ENCODE measurements at places on chromosomes 3 and 15.

- no peak for DNase-seq
Measured at GRCh38 chr3:25527801-25528200, 99.7 kb downstream of the RARB start.

DNA sequence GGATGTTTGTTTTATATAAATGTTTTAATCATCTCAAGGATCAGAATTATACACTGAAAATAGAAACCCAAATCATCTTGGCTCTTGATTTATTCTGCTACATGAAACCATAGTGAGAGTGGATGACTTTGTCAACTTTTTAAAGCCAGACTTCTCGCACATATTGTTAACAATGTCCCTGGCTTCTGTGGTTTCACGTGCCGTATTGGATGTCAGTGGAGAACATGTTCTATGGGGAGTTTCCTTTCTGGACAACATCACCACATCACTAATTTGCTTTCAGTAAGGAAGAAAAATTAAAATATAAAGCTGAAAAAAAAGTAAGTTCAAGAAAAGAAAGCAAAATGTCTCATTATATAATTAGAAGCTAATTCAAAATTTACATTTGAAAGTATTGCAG is 297.1 kb upstream of the MME start:
- DNase-seq: no peak

DNA sequence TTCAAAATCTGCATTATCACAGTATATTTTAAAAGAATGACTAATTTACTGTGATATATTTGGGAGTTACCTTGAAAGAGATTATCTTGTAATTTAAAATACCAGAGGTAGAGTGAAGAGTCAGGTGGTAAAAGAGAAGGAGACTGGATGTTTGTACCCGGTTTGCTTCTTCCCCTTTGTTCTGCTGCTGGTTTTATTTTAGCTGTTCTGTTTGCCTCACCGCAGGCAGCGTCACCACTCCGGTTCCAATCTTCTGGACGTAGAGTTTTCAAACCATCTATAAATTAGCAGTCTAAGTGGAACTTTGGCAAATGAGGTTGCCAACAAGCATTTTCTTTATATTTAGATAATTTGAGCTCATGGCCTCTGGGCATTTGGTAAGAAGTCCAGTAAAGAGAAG is 38.2 kb downstream of the PPARG start:
- DNase-seq: no peak

DNA sequence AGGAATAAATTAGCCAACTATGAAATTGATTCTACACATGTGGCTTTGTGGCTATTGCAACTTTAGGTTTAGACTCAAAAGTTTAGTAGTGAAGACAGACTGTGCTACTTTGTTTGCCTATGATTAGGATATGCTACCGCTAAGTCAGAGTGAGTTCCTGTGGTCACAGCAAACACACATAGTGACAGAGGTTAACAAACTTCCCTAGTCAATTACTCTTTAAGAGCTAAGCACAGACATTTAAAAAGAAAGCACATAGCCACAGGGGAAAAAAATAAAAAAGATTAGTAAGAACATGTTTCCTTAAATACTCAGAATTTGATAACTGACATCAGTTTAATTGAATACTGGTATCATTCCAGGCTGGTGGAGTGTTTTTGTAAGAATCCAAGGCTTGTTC is 207.1 kb downstream of the GBE1 start:
- no peak for DNase-seq

GRCh38 chr3:124552224-124552623 is 178.0 kb upstream of the UMPS start:
- DNase-seq: no peak

GRCh38 chr3:171206283-171206682 is 179.8 kb upstream of the SLC2A2 start:
- no peak for DNase-seq
